ENCODE measurements at places on chromosomes 3 and 15. TPM values are rescaled to one million over a fixed set of nuclear protein-coding genes. Genes with fewer than 3 reads are reported as not detected.

Gene ARGFX
- not detected for polyA plus RNA-seq

Gene RPUSD3
- polyA plus RNA-seq: 30.7 TPM

Gene PAK6
- 16.6 TPM for polyA plus RNA-seq

Gene PIGB
- 14.2 TPM for polyA plus RNA-seq

Gene CHDH
- polyA plus RNA-seq: 0.46 TPM

Gene DNAH1
- 2.4 TPM for polyA plus RNA-seq

Gene SPG21
- 22.9 TPM for polyA plus RNA-seq

Gene CLDN18
- 0.05 TPM for polyA plus RNA-seq

Gene UQCC5
- polyA plus RNA-seq: 20.9 TPM

Gene VPS18
- polyA plus RNA-seq: 6.8 TPM

Gene CD276
- polyA plus RNA-seq: 9.3 TPM

Gene C15orf62
- 21.3 TPM for polyA plus RNA-seq

Gene NRROS
- 0.92 TPM for polyA plus RNA-seq

Gene CLDN16
- polyA plus RNA-seq: 0.12 TPM

Gene SEMA3G
- polyA plus RNA-seq: 1.3 TPM

Gene CHRNA3
- polyA plus RNA-seq: not detected

Gene GRK7
- not detected for polyA plus RNA-seq

Gene CAV3
- polyA plus RNA-seq: not detected

Gene IL17RE
- polyA plus RNA-seq: 24.9 TPM

Gene MKRN3
- 1.5 TPM for polyA plus RNA-seq

Gene HRG
- 0.05 TPM for polyA plus RNA-seq

Gene SH2D7
- not detected for polyA plus RNA-seq

Gene ILDR1
- polyA plus RNA-seq: 1.9 TPM
